ENCODE measurements at places on chromosomes 5 and 9.

DNA sequence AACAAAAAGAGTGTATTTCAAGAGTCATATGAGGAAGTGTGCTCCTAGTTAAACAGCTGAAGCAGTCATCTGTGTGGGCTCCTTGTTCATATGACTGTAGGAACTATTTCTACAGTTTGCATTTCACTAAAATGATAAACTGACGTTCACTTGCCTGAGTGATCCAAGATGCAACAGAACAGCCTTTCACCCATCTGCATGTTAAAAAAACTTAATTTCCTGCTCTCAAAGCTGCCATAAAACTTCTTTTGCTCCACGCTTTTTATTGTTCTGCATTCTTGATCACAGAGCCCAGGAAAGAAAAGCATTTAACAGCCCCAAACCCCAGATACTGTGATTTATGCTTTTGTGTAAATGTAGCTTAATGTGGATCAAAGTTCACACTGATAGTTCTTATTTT, 43.9 kb downstream of the ZNF608 start:
- DNase-seq: no peak

DNA sequence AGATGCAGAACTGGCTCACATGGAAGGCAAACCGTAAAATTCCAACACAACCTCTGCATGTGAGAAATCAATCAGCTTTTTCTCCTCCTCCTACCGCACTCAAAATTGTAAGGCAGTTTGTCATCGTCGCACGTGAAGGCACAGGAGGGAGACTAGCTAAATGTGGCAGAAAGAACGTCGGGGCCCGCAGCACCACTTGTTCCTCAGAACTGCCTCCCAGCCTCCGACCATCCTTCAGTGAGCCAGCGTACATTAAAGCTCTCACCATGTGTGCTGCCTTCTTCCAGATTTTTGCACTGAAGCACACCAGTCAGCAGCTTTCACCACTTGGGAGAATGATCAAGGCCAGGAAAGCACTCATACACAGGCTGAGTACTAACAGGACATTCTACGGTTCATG, 105.9 kb downstream of the RFX3 start:
- DNase-seq: no peak

- DNase-seq: no peak
These were observed 3.1 kb downstream of the DMRTA1 start for GRCh38 chr9:22449719-22450118.

DNA sequence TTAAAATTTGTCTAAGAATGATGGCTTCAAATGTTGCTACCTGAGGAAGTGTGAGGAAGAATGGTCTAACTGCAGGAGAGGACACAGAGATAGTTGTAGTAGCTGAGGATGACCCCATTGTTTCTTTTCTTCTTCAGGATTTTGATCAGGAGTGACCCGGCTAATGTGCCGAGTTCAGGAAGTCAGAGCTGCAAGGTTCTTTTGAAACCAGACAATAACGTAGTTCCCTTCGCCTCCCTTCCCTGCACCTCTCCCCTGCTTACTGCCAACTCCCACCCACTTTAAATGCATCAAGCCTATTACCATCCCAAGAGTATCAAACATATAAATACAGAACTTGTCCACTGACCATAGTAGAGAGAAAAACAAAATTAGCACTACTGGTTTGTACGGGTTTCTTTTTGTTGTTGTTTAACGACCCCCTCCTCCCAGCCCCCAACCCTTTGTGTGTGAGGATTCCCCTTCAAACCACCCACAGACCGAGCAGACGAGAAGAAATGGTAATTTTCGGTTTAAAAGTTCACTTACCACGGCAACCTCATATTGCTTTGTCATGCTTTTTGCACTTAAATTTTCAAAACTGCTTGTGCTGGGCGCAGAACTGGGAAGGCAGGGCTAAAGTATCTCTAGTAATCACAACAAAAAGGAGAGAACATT, 23.5 kb upstream of the ELAVL2 start:
- no peak for DNase-seq

GRCh38 chr5:168946363-168946762, 354.6 kb downstream of the SLIT3 start:
- no peak for DNase-seq
